ENCODE measurements at places on chromosomes 11 and 22. TPM values are rescaled to one million over a fixed set of nuclear protein-coding genes. Genes with fewer than 3 reads are reported as not detected.

Gene MMP8
- total RNA-seq = not detected

Gene MMP10
- 1.4 TPM for total RNA-seq

Gene CLTCL1
- 6.8 TPM for total RNA-seq

Gene FBLN1
- 39.5 TPM for total RNA-seq

Gene LGR4
- 22.8 TPM for total RNA-seq

Gene LINC01488
- not detected for total RNA-seq

Gene OR4S2
- not detected for total RNA-seq

Gene BMAL1
- total RNA-seq = 10.6 TPM

Gene DGAT2
- total RNA-seq = 12.4 TPM

Gene OR5F1
- total RNA-seq = not detected

Gene LRRC75B
- total RNA-seq = 5.0 TPM

Gene RIMBP3B
- total RNA-seq = not detected

Gene SEZ6L
- total RNA-seq = 0.04 TPM

Gene TUB
- total RNA-seq = 1.00 TPM

Gene ISX
- not detected for total RNA-seq

Gene SLCO2B1
- 9.7 TPM for total RNA-seq

Gene TLCD5
- 0.48 TPM for total RNA-seq

Gene DAGLA
- total RNA-seq = 2.3 TPM

Gene HEPACAM
- not detected for total RNA-seq

Gene OR2AT4
- not detected for total RNA-seq

Gene ZDHHC5
- total RNA-seq = 122 TPM

Gene DRD2
- total RNA-seq = 0.08 TPM

Gene OR8D1
- not detected for total RNA-seq

Gene RTCB
- 50.3 TPM for total RNA-seq

Gene GRIA4
- not detected for total RNA-seq

Gene CACNA1I
- total RNA-seq = 0.08 TPM

Gene MS4A15
- total RNA-seq = not detected

Gene TPBGL
- not detected for total RNA-seq

Gene CHRM4
- 0.12 TPM for total RNA-seq

Gene RBFOX2
- total RNA-seq = 42.9 TPM
